ENCODE measurements at places on chromosomes 3 and 15.

DNA sequence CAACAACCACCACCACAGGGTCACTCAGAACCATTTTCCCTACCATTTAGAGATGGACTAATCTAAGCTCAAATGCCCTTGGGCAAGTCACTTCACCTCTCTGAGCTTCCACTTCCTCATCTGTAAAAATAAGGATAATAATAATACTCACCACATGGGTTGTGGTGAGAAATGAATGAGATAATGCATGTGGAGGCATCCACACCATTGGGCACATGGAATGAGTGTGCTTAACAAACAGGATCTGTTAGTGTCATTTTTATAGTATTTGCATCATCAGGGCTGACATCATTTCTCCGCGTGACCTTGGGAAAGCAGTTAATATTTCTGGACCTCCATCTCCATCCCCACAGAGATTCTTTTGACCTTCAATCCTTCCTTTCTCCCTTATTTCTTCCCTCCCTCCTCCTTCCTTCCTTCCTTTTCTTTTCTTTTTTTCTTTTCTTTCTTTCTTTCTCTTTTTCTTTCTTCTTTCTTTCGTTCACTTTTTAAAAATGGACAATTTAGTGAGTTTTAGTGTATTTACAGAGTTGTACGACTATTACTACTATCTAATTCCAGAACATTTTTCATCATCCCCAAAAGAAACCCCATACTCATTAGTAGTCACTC, 7.7 kb upstream of the RFT1 start:
- DNase-seq, result no peak

DNA sequence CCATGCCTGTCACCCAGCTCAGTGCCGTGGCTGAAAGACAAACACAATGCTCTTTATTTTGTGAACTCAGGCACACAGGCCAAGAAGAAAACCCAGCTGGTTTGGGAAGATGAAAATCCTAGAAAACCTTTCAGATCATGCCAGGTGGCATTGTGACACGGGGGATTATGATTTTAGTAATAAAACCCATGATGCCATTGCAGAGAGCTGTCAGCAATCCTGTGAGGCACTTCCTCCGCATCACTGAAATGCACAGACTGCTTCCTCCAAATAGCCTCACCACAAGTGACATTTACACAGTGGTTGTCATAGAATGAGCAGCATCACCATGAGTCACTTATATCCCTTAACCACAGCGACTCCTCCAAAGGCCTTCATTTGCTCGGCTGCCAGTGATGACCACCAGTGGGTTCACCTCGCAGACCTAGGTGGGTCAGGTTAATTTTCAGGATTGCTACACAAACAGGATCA, 22.7 kb downstream of the ABHD6 start:
- DNase-seq, result peak; percentile 33

DNA sequence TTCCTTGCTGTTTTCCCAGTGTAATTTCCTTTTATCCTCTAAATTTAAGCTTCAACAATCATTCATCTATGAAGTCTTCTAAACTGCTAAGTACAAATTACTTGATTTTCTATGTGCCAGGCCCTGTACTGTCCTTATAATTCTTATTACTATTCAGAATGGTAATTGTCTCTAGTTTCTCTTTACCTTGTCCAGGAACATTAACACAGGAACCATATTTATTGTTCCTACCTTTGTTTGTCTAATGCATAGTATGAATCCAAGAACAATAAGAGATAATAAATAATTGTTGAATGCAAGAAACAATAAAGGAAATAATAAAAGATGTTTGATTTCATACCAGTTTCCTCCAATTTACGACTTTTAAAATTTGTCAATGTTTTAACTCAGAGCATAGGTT, 1083.2 kb downstream of the ROBO2 start:
- DNase-seq, result no peak

DNA sequence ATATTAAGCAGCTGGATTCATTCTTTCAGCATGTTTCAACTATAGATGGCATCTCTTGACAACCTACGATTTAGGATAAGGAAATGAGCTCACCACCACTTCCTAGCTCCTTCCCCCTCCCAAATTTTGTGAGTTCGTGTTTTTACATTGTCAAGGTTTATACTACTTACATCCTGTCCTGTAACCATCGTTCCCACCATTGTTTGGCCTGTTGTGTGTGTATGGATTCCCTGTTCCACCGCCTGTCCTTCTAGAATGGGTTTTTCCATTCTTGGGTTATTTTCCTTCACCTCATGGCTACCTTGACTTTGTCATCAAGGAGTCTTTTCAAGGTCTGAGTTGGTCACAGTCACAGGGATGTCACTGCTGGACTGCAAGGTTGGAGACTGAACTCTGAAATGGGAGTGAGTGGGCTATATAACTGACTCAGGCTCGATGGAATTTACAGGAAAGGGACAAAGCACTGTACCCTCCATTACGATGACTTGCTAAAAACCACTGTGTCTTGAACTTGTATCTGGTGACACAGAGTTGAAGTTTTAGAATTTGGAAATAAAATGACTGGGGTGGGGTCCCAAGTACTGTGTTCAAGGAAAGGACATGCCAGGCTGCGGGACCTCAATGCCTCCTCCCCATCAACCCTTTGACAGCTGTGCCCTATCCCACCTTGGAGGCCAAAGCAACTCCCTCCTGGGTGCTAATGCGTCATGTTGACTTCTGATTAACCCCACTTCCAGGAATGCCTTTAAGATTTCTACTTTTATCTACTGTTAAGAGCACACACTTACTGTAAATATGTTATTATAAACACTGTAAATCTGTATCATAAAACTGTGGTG, 66.8 kb upstream of the BLM start:
- DNase-seq, result no peak

DNA sequence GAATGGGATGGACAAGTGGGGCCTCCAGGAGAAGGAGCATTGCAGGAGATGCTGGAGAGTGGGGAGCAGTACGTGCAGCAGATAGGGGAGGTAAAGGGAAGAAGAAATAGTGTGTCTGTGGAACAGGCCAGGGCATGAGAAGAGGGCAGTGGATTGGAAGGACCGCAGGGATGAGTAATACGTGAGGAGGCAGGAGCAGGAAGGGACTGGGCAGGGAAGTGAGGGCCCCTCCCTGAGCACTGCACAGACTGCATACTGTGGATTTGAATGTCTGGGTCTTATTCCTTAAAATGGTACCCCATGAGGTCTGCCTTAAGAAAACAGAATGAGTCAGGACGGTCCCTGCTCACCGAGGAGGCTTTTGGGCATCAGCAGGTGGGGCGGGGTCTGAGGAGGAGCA, 210.0 kb upstream of the NDN start:
- DNase-seq, result no peak

- peak; percentile 20 for DNase-seq
Observed at GRCh38 chr3:122183521-122183892, at the start of gene CASR. Gene CASR, plus strand, starts transcription at chr3:122183668. Its CDS starts 70,522 bp downstream, at chr3:122254190.

GRCh38 chr15:44296625-44297524, 8.4 kb downstream of the GOLM2 start:
- DNase-seq, result no peak

DNA sequence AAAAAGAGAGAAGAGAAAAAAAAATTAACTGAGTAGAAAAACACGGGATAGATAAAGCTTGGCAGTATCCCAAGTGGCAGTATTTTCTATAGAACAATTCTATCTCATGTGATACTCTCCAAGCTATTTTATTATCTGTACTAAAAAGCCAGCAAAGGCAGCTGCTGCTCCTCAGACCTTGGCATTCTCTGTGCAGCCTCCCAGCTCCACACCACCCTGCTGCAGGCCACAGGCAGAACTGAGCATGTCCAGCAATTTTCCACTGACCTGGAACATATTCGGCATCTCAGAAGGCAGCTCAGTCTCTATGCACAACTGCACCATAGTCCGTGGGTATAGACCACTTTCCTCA, 1161.4 kb downstream of the IGSF11 start:
- no peak for DNase-seq

DNA sequence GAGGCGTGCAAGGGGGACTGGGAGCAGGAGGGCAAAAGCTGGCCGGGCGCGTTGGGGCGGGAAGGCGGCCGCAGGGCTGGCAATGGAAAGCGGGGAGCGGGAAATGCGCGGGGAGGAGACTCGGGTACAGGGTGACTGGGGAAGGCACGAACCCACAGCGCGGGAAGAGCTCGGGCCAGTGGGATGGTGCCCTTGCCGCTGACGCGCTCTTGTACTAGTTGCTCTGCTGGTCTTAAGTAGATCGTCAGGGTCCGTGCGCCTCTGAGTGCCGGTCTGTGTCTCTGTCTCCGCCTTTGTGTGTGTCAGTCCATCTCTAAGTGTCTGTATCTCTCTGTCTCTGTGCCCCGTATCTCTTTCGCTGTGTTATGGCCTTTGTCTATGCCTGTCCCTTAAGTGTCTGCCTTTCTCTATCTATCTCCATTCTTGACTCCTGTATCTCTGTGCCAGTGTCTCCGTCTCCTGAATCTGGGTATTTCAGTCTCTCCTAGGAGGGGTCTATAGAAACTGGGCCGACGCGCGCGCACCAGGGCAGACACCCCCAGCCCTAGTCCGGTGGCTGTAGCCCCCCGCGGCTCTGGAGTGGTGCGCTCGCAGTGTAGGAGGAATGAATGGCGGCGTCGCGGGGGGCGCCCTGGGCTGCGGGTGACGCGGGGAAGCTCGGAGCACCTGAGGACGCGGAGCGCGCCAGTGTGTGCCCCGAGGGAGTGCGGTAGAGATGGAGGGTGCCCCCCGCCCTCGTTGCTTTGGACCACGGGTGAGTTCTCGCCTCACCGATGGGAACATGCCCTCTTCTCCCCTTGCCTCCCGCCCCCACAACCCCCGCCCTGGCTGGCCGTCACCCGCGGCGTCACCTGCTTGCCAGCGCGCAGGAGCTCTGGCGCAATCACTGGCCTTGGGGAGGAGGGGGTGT, 756 bp upstream of the CAMK2N2 start:
- peak; percentile 65 for DNase-seq

DNA sequence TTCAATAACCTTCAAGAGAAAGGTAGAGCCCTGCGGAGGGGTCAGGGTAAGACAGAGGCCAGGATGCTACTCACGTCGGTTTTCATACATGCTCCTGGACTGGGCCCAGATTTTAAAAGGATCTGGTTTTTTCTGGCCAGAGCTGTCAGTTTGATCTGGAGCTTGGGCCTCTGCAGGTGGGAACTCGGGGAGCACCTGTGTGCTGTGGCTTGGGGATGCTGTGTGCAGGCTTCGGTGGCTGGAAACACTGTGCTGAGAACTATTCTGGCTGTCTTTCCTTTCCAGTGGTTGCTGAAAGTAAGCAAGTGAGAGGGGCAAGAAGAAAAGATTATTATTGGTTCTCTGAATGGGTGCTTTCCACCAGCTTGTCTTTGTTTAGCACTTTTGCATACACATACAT, 647.6 kb downstream of the MAGI1 start:
- no peak for DNase-seq

DNA sequence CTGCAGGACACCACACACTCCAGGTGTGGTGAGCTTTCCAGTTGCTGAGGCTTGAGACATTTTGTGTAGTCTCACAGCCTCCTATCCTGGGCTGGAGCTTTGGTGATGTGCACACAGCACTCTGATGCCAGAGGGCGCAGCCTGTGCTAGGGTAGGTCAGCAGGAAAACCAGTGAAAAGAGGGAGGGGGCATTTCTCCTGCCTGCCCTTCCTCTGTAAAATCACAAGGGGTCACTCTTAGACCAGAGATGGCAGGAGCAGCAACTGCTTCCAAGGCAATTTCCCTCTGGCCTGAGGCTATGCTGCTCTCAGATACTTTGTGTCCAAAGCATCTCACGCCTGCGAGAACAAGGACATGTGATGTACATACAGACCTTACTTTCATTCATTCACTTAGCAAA, 16.5 kb upstream of the MUSTN1 start:
- peak; percentile 50 for DNase-seq

DNA sequence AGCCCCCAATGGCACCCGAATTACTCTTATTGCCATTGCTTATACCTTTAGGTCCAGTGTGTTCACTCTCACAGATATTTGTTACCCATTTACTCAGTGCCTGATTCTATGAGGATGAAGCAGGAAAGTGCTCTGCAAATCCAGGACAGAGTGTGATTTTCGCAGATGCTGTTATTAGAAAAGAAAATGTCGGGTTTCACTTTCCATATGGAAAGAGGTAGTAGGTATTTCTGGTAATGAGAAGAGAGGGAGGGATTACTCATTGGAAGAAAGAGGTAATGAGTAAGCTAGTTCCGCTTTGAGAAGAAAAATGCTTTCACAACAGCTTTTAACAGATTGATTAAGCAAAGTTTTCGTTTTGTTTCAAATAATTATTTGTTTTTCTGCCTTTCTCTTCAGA, 336.3 kb upstream of the CFAP20DC start:
- DNase-seq, result no peak

DNA sequence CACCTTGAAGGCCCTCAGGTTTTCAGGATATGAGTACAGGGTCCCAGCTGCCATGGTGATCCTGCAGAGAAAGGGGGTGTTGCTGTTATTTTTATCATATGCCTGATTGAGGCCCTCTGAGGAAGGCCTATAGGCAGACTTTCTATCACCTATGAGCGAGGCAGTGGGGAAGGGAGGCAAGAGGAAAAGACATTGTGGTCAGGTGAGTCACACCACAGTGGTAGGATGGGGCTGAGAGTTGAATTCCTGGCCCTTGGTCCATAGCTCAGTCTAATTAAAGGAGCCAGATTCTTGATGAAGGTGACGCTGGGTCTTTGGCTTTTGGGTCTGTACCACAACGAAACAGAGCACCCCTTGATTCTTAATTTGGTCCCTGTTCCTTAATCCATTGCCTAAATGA, 72.7 kb downstream of the ZNF621 start:
- DNase-seq, result peak; percentile 13

DNA sequence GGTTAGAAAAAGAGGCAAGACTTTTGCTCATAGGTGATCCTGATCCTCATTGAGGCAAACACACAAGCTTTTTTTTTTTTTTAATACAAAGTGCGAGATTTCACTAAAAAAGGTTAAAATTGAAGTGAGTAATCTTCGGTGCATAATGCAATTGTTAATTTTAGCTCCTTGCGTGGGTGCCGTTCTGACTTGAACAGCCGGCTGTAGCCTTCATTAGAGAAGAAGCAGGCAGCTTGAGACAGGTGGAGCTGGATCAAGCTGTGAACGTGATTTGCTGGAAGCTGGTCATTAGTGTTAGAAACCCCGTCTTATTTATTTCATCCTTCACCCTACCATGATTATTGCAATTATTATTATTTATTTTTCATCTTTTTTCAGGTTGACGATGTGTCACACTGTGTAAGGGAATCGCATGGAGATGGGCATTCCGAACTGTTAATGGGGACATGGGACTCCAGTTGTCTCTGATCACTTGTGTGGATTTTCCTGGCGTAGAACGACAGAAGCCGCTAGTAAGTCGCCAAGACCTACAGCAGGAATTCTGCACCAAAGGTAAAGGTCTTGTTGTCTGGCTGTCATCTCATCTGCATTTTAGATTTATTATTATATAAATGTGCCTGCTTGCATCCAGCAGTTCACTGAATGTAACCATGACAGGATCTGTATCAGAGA, 40.2 kb downstream of the ARPP21 start:
- no peak for DNase-seq

DNA sequence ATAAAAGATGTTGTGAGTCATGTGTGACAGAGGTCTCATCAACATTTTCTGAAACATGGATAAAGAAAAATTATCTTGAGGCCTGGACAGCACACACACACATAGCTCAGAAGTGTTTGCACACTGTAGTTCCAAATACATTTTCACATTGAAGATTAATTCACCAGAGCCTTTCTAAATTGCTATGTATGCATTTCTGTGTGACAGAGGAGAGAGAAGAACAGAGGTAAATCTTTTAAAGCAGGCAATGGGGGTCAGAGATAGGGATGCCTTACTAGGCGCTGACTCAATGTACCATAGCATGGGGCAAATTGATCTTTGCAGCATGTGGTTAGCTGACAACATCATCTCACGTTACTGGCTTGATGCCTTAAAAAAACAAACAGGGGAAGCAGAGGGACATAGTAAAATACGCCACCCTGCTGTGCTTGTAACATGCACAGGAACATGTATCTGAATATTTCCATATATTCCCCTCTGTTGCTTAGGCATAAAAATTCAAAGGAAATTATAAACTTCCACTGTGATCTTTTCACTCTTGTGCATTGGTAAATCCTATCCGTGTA, 7.7 kb downstream of the POU1F1 start:
- no peak for DNase-seq

Data from activated CD4-positive, alpha-beta T cell treated with anti-CD3 and anti-CD28 coated beads for 36 hours (primary cell).